ENCODE measurements at places on chromosomes 2 and 18.

- DNase-seq, result no peak
Measured at GRCh38 chr2:134954065-134954464, 35.4 kb downstream of the CCNT2 start.

- DNase-seq, result no peak
Measured at GRCh38 chr2:168191955-168192785, 55.2 kb downstream of the STK39 start.

GRCh38 chr18:6406910-6407470 lies 7.7 kb downstream of the L3MBTL4 start:
- DNase-seq, result no peak

GRCh38 chr2:109214651-109215371 lies 85.8 kb downstream of the SH3RF3 start:
- no peak for DNase-seq

GRCh38 chr2:176819306-176819705 lies 393.3 kb upstream of the HNRNPA3 start:
- DNase-seq, result no peak

- DNase-seq, result no peak
Measured at GRCh38 chr2:170322140-170322766, 144.3 kb downstream of the MYO3B start.

DNA sequence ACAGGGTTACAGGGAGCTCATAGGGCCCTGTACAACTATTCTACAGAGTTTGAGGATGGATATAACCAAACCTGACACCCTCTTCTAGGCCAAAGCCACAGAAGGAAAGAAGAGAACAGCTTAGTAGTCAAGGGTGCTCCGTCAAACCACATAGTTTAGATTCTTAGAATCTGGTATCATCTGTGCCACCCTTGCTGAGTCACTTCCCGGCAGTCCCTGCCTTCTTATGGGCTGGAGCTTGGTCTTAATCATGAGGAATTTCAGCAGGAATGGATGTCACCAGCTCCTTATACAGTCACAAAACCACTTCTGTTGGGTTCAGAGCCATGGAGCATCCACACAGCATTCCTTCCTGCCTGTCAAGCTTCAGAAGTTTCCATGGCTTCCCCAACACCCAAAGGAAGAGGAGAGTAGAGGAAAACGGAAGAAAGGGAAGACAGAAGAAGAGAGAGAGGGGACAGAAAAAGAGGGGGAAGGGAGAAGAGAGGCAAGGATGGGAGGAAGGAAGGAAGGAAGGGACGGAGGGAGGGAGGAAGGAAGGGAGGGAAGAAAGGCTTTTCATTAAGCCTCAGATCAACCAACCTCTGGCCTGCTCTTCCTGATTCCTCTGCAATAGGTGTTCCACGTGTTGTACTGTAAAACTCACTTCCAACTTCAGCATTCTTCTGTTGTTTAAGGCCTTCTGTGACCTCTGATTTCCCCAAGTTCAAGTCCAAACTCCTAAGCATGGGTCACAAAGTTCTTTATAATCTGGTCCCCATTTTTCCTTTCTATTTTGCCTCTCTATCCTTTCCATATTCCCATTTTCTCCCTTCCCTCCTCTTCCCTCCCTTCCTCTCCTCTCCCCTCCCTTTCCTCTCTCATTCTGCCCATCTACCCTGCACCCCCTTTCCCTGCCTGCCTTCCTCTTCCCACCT lies 246.1 kb upstream of the TNP1 start:
- no peak for DNase-seq

DNA sequence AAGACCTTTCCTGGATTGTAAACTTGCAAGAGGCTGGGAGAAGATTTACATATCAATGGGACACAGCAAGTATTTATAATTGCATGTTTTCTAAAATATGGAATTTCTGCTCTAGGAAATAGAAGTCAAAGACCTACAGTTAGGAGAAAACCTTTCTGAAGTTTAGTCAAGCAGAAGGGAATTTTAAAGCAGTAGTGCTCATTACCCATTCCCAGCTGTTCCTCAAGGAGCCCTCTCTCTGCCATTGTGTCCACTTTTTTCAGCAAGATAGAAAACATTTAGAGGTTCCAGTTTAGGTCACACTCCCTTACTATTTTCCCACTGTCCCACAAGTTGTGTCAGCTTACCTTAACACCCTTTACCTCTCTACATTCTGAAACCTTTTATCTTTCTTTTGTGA lies 584.0 kb upstream of the CHAC2 start:
- no peak for DNase-seq

- DNase-seq, result no peak
Measured at GRCh38 chr18:28984731-28985130, 807.8 kb upstream of the CDH2 start.

GRCh38 chr2:125667630-125668029 lies 988.3 kb upstream of the GYPC start:
- DNase-seq, result no peak

DNA sequence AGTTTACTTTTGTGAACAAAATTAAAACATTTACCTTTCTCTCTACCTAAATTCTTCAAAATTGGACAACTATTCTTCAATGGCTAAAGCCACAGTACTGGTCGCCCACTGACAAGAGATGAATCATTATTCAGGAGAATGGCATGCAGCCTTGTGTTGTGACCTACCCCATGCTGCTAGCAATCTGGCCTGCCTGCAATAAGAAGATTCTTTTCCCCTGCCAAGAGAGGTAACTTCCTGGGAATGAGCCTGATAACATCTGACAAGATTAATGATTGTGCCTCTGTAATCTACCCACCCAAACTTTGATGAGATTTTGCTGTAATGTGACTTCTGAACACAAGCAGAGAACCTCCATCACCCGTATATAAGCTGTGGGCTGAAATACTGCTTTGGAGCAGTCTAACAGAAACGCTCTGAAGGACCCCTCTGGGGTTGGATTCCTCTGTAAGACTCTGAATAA lies 47.0 kb upstream of the ST3GAL5 start:
- no peak for DNase-seq

DNA sequence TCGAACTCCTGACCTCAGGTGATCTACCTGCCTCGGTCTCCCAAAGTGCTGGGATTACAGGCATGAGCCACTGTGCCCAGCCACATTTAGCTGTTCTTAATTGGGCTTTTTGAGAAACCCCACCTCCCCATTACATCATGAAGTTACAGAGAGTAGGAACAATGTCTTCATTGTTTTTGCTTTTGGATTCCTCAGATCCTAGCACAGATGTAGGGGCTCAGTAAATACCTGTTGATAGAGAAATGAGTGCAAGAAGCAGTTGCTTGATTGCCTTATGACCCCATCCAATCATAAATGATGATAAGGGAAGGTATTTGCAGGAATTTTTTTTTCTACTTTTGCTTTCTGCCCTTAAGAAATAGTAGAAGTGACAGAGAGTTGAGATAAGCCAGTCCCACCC lies 25.4 kb downstream of the GREB1L start:
- DNase-seq, result no peak

DNA sequence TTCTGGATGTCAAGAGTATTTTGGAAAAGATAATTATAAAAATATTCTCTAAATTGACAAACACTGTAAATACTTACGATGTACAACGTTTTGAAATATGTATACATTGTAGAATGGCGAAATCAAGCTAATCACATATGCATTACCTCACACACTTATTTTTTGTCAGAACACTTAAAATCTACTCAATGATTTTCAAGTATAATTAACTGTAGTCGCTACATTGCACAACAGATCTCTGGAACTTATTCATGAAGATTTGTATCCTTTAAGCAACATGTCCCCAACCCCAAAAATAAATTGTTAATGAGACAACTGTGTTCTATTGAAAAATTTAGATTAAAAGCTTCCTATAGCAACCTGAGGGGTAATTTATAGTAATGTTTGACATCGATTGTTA lies 59.8 kb downstream of the C2orf74 start:
- no peak for DNase-seq

GRCh38 chr2:132383956-132384355 lies 32.6 kb upstream of the GPR39 start:
- DNase-seq, result no peak

DNA sequence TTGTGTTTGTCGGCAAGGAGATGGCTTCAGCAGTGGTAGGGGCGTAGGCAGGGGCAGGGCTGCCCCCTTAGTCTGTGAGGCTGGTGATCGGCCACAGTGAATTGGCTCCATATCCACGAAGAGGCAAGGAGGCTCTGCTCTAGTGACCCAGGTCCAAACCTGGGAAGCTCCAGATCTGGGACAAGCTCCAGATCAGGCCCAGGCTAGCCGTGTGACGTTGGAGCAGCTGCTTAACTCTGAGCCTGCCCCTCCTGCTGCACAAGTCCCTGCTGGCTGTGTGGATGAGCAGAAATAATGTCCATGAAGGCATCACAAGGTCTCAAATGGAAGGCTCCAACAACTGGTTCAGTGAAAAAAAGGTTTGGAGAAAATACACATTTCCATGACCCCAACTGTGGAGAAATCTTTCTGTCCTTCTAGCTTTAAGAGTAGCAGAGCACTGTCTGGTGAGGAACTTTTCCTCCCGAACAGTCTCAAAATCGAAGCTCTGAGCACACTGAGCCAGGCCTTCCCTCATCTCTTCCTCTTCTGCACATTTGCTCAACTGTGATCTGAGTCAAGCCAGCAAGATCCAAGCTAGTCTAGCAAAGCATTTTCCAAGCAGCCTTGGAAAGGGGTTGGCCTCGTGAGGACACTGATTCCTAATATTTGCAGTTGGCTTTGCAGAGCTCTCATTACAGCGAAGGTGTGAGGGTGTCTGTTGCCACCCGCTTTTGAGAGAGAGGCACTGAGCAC lies 67.0 kb upstream of the TCF7L1 start:
- DNase-seq, result no peak

DNA sequence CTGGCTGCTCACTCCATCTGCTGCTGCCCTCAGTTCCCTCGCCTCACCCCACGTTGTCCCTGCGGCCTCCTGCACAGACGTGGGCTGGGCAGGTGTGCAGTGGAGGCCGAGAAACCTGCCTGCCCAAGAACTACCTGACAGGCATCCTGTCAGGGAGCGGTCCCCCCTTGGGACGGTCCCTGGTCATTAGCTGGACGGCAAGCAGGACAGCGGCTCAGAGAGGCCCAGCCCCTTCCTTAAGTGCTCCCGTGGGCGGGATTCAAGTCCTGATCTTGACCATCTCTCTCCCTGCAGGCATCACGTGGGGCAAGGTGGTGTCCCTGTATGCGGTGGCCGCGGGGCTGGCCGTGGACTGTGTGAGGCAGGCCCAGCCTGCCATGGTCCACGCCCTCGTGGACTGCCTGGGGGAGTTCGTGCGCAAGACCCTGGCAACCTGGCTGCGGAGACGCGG lies 11.3 kb downstream of the BOK start:
- DNase-seq, result no peak

- DNase-seq, result no peak
Measured at GRCh38 chr2:72098935-72099334, 48.7 kb downstream of the CYP26B1 start.

DNA sequence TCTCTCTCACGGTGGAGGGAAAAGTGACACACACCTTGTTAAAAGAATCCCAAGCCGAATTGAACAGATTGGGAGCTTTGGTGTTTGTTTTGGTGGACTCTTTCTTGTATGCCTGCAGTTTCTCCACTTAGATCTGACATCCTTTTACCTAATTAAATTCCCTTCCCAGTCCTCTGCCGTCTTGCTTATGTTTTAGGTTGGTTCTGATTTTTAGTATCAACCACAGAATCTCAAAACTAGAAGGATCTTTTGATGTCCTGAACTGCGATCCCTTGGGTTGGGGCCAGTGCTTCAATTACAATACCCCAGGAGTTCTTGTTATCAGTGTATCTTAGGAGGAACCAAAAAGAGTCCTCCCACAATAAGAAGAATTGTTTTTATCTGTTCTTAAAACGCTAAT lies 112.3 kb downstream of the PRKCE start:
- DNase-seq, result no peak

DNA sequence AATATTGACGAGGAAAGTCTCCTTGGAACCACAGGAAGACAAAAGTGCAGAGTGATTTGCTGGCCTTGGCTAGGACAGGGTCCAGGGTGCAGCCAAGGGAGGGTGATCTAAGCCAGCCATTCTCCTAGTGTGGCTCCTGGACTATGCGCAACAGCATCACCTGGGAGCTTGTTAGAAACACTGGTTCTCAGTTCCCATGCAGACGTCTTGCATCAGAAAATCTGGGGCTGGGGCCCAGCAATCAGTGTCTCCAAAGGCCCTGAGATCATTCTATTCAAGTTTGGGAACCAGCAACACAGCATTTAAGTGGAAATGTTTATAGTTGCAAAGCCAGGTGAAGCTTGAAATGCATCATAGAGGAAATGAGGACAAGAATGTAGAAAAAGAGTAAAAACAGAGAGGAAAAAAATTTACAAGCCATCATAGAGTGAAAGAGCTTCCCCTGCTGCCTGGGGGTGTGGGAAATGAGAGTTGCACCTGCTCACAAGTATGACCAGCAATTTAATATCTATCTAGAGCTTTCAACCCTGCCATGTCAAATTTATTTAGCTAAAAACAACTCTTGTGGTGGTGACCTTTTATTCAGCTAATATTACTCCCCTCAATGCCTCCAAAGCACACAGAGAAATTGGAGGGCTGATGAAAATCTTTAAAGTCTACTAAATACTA lies 54.4 kb upstream of the SEC11C start:
- DNase-seq, result no peak

DNA sequence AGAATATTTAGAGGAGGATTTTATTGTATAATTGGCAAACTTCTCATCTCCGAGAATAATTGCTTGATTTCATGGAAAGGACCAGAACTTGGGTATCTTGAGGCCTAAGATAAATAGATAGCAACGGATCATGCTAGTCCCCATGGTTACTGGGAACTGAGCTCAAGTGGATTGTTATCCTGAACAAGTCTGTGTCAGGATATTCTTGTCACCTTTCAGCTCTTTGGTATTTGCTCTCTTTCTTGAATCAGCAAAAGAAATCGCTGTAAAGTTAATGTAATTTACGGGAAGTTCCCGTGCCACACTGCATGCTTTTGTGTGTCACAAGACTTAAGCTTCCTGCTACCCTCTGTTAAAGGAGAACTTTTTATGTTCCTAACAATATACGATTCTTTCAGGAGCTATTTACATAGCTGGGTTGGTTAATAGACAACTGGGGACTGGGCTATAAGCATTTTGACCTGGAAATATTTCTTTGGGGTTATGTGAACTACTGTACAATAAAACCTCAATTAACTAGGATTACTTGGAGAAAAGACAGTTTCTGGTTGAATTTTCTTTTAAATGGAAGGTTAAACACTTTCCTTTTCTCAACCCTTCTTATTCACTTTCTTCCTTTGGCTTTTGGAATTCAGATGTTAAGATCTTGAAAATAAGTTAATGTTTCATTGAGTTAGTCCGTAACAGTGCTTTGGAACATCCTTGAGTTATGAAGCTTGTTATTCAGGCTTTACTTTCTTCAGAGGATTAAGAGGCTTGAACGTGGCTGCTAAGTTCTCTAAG lies 151.2 kb downstream of the FMNL2 start:
- no peak for DNase-seq

GRCh38 chr18:39913672-39914366 lies 2041.2 kb upstream of the PIK3C3 start:
- DNase-seq, result no peak

- DNase-seq, result no peak
Measured at GRCh38 chr18:36476433-36476832, 178.9 kb downstream of the FHOD3 start.

DNA sequence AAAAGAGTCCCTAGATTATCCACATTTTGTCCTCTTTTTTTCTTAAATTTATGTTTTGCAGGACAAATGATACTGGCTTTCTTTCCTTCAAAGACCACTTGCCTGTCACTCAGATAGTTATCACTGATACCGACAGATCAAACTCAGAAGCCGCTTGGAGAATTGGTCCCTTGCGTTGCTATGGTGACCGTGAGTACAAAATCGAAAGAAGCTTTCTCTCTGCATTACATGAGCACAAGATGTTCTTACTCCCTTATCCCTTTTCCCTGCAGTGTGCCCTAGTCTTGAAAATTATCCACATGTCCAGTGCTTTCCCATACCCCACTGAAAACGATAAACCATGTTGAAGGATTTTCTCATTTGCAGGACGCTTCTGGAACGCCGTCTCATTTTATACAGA lies 738.5 kb downstream of the CNTNAP5 start:
- DNase-seq, result no peak

All from SIG-M5 (cell line).